ENCODE measurements at places on chromosomes 16 and 17.

GRCh38 chr16:12758031-12758669 lies 45.5 kb downstream of the CPPED1 start:
- DNase-seq: peak; percentile 75

DNA sequence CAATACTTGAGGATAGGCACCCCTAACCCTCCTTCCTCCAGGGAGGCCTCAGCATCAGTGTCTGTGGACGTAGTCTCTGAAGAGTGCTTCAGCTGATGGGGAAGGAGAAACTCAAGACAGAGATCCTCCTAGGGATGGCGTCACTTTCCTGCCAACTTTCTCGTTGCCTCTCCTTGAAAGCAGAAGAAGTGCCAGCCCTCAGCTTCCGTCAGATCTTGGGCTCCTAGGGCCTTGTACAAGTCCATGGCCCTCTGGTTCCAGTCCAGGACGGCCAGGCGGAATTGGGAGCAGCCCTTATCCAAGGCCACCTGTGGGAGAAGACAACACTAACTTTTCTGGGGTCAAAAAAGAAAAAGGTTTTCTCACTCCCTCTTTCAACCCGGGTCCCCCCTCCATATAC lies 1.3 kb downstream of the SAT2 start:
- DNase-seq: no peak

- DNase-seq: no peak
Measured at GRCh38 chr16:68236137-68236825, 354 bp upstream of the ESRP2 start.

DNA sequence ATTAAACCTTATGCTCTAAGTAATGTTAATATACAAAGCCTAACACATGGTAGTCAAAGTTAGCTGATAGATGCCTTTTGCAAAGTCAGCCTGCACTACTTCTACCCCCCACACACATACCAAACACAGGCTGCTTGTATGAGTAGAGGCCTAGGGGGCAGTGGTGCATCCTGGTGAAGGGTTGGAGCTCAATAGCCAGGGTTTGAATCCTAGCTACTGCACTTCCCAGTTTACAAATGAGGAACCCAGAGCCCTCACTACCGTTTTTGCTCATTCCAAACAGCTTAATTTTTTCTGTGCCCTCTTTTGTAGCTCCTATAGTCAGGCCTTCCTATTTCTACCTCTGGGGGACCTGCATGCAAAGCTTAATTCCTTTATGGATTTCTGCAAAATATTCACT lies 18.9 kb upstream of the HYDIN start:
- no peak for DNase-seq

DNA sequence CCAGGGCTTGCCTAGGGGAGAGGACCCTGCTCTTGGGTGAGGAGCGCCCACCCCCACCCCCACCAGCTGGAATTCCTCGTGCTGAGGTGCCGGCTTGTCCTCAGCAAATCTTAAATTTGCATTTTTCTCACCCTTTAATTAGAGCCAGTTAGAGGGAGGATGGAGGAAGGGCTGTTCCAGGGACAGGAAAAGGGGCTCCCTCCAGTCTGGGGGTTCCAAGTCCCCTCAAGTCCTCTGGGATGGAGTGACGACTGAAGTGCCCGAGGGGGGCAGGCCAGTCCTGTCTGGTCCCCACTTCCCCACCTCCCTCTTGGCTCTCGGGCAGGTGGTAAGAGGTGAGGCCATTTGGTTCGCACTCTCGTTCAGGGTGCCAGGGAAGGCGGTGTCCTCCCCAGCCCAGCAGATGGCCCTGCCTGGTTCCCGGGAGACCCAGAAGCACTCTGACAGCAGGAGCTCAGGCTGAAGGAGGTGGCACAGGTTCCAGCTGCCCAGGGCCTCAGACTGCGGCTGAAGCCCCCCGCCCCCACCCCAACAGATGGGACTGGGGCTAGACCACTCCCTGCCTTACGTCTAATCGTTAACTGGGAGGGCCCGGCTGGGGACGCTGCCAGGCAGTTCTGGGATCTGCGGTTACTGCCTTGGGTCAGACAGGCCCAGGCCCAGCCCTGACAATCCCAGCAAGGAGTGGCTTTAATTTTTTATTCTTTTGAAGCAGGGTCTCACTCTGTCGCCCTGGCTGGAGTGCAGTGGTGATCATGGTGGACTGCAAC lies 2.2 kb downstream of the RAB26 start:
- DNase-seq: no peak

DNA sequence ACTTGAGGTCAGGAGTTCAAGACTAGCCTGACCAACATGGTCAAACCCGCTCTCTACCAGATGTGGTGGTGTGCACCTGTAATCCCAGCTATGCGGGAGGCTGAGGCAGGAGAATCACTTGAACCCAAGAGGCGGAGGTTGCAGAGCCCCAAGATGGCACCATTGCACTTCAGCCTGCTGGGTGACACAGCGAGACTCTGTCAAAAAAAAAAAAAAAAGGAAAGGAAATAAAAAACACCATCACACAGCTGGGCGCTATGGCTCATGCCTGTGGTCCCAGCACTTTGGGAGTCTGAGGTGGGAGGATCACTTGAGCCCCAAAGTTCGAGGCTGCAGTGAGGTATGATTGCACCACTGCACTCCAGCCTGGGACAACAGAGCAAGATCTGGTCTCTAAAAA lies 13.3 kb upstream of the SBK1 start:
- DNase-seq: no peak

- DNase-seq: no peak
Measured at GRCh38 chr17:47257651-47258339, 4.2 kb downstream of the ITGB3 start.

- no peak for DNase-seq
Measured at GRCh38 chr16:5056352-5056751, 9.4 kb downstream of the C16orf89 start.

DNA sequence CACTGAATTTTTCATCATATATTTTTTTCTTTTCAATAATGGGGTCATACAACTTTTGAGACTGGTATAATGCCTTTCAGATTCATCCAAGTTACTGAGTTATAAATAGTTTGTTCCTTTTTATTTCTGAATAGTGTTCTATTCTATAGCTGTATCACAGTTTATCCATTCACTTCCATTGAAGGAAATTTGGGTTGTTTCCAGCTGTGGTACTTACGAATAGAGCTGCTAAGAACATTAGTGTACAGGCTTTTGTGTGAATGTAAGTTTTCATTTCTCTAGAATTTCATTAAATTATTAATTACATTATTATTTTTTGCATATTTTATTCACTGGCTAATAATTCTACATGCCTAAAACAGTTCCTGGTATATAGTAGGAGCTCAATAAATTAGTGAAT lies 52.9 kb downstream of the SNTB2 start:
- DNase-seq: no peak

DNA sequence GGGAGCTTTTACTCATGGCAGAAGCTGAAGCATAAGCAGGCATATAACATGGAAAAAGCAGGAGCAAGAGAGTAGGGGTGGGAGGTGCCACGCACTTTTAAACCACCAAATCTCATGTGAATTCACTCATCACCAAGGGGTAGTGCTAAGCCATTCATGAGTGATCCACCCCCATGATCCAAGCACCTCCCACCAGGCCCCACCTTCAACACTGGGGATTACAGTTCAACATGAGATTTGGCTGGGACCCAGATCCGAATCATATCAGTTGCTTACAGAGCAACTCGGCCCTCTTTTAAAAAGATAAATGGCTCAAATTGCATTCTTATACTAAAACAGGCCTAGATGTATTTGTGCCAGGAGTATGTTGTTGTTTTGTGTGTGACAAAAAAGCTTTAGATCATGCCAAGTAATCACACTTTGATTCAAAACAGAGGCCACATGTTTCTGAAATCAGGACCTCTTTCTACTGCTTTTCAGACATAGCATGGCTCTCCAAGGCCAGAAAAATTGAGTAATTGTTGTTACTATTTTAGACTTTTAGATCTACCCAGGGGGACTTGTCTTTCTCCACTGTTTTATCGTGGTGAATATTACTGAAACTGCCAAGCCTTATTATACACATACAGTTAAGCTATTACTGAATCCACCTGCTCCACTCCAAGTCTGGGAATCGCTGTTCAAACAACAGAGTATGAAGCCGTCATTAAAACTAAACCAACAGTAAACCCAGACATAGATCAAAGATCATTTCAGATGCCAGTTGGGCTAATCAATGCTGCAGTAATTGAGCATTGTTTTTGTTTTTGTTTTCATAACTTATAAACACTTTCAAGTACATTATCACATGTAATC lies 163.3 kb downstream of the KCNJ2 start:
- DNase-seq: no peak

DNA sequence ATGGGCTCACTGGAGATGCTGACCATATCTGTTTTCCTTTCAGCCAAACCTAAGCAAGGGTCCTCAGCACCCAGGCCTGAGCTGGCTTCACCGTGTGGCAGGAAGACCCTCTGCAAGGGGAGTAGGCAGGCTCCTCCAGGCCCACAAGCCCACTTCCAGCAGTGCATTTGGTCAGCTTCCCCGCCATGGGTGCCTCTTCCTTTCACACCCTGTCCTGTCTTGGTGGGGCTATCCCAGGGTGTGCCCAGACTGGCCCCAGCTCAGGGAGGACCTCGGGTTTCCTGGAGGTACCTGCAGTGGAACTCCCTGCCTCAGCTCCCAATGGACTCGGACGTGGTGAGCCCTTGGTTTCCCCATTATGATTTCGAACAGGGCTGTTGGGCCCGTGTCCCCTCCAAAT lies 12.7 kb upstream of the KRTAP17-1 start:
- no peak for DNase-seq

GRCh38 chr16:70778901-70779309 lies 22.1 kb downstream of the VAC14 start:
- no peak for DNase-seq

DNA sequence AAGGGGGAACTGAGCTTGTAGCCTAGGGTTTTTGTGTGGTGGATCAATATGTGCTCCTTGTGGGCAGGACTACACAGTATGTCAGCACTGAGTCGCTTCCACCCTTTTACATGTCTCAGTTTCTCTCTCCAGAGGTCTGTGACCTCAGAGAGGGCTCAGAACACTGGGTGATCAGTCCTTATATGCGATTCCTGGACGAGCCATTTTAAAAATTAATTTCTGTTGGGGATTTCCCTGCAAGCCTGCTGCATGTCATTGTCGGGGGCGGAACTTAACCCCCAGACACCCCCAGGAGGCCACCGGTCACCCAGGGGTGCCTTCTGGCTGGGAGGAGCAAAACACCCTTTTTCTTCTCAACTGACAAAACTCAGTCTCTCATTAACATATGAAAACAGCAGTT lies 14.1 kb downstream of the DHRS7B start:
- DNase-seq: no peak

GRCh38 chr17:65176646-65177409 lies 39.7 kb downstream of the RGS9 start:
- DNase-seq: no peak

GRCh38 chr16:84836234-84836647 lies 16.5 kb downstream of the CRISPLD2 start:
- DNase-seq: peak; percentile 16

GRCh38 chr17:38703742-38704605 lies 1.1 kb upstream of the MLLT6 start:
- peak; percentile 15 for DNase-seq

GRCh38 chr16:4257646-4258556 lies 14.9 kb downstream of the TFAP4 start:
- no peak for DNase-seq

DNA sequence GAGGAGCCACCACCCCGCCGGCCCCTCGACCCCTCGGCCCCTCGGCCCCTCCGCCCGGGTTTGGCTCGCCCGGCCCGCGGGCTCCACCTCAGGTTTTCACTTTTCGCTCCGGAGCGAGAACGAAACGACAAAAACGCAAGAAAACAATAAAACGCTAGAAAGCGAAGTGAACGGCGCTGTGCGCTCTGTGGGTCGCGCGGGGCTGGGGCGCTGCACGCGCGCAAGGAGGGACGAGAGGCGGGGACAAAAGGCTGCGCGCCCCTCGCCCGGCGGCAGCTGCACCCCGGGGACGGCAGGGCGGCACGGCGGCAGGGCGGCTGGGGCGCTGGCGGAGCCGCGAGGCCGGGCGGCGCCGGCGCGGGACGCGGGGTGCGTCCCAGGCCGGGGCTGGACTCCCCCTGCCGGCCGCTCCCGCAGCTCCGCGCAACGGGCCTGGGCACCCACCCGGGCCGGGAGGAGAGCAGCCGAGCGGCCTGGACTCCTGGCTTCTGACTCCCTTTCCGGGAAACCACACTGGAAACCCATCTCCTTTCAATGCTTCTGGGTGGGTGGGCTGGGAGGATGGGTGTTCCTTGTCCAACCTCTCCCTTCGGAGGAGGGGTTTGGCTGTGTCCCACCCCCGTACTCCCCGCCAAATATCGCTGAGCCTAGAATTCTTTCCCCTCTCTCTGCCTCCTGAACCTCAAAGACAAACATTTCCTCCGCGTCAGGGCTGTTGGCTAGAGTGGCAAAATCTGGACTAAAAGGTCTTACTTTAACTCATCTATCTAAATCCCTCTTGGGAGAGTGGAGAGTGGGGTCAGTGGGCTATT lies 9.9 kb downstream of the TBX2 start:
- DNase-seq: peak; percentile 48

GRCh38 chr17:19317359-19318095 lies 45.0 kb downstream of the B9D1 start:
- DNase-seq: peak; percentile 88

GRCh38 chr17:20234276-20234675 lies 225.1 kb downstream of the SPECC1 start:
- no peak for DNase-seq

GRCh38 chr16:58923094-58923493 lies 189.0 kb upstream of the GOT2 start:
- no peak for DNase-seq

DNA sequence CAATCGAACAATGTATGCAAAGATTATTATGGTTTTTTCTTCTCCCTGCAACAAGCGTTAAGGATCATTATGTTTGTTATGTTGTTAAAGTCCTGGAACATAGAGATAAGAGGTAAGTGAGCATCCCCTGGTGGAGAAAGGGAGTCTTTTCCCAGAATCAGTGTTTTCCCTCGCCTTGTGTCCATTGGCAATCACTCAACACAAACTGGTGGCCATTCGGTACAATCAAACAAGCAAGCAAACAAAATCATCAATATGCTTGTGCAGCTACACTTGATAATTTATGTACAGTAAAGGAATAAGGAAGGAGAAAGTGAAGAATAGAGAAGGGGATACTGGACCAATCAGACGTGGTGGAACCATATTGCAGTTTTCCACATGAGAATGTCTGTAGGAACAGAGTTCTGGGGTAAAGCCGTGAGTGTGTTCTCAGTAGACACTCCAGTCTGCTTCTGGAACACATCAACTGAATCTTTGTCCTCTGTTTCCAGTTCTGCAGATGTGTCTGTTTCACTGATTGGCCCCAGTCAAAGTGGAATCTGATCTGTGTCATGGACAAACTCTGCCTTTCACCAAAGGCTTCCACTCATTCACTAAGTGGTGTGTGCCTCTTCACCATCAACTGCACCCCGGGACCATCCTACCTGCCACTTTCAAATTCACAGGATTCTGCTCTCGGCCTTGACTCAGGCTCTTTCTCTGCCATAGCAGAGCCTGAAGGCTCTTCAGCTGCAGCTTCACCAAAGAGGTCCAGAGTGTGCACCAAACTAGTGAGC lies 169.5 kb downstream of the AHSP start:
- no peak for DNase-seq

GRCh38 chr16:22001591-22001990 lies 675 bp upstream of the PDZD9 start:
- no peak for DNase-seq

Data from brain (organoid and tissue), 16 donors.